ENCODE measurements at places on chromosomes 3 and 15. TPM values are rescaled to one million over a fixed set of nuclear protein-coding genes. Genes with fewer than 3 reads are reported as not detected.

Gene PLA2G4F
- not detected for total RNA-seq

Gene EIF4E3
- 3.9 TPM for total RNA-seq

GRCh38 chr3:104066658-104067057, 1300.1 kb upstream of the ALCAM start:
- DNase-seq, result no peak

DNA sequence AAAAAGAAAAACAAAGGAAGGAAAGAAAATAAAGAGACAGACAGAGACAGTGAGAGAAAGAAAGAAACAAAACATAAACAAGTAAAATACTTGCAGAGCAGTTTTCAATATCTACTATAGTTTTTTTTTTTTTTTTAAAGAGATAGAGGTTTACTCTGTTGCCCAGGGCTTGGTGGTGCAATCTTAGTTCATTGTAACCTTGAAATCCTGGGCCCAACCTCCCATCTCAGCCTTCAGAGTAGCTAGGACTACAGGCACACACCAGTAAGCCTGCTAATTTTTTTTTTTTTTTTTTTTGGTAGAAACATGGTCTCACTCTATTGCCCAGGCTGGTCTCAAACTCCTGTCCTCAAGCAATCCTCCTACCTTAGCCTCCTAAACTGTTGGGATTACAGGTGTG, 23.1 kb downstream of the CLASP2 start:
- no peak for DNase-seq

DNA sequence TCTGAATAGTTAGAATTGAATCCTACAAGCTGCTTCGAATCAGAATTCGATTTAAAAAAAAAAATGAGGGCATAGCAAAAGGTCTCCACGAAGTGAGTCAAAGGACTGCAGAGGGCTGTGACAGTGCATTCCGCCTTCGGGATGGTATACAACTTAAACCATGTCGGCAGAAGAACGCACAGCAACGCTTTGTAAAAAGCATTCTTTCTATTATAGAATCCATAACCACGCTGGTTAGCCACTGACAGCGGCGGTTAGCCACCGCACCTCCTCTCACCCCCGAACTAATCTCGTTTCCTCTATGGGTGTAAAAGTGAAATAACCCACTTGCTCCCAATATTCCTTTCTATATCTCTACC, 664 bp upstream of the PIK3CA start:
- DNase-seq, result no peak

GRCh38 chr3:173983343-173983742, 585.8 kb downstream of the NLGN1 start:
- no peak for DNase-seq

GRCh38 chr3:168885028-168885427, 778.5 kb downstream of the MECOM start:
- no peak for DNase-seq
